ENCODE measurements at places on chromosomes 7 and 10. TPM values are rescaled to one million over a fixed set of nuclear protein-coding genes. Genes with fewer than 3 reads are reported as not detected.

FOXK1 gene
- total RNA-seq: 32.2 TPM

AGMO gene
- total RNA-seq: 8.2 TPM

NAT16 gene
- not detected for total RNA-seq

CAMK1D gene
- 0.32 TPM for total RNA-seq

STEAP1B gene
- 124 TPM for total RNA-seq

RPA3 gene
- 40.0 TPM for total RNA-seq

All from epithelial cell of umbilical artery (primary cell).